ENCODE measurements at places on chromosomes 7 and 10. TPM values are rescaled to one million over a fixed set of nuclear protein-coding genes. Genes with fewer than 3 reads are reported as not detected.

The KIF11 gene
- polyA plus RNA-seq: 35.1 TPM

The NUTM2A gene
- polyA plus RNA-seq: 3.7 TPM

The ZNF503 gene
- 51.5 TPM for polyA plus RNA-seq

The GIMAP5 gene
- polyA plus RNA-seq: 6.9 TPM

The SFTPD gene
- 1.1 TPM for polyA plus RNA-seq

The CFAP43 gene
- polyA plus RNA-seq: 14.6 TPM

The SPDYE2 gene
- polyA plus RNA-seq: 1.1 TPM

The CHRM2 gene
- polyA plus RNA-seq: 3.2 TPM

The VPS26A gene
- 95.3 TPM for polyA plus RNA-seq

The OR9A2 gene
- not detected for polyA plus RNA-seq

The PPRC1 gene
- polyA plus RNA-seq: 31.6 TPM

The EPHB6 gene
- 21.0 TPM for polyA plus RNA-seq

The ANKRD30A gene
- polyA plus RNA-seq: not detected

The IDI2 gene
- polyA plus RNA-seq: not detected

The PAX2 gene
- 133 TPM for polyA plus RNA-seq

The MYOF gene
- 29.1 TPM for polyA plus RNA-seq

The EIF4H gene
- 283 TPM for polyA plus RNA-seq

The NOD1 gene
- polyA plus RNA-seq: 8.5 TPM

The CFTR gene
- polyA plus RNA-seq: 3.1 TPM

The PDE6C gene
- 0.28 TPM for polyA plus RNA-seq

The SMO gene
- polyA plus RNA-seq: 110 TPM

The CYP2C18 gene
- 0.46 TPM for polyA plus RNA-seq

The ATXN7L1 gene
- polyA plus RNA-seq: 10.5 TPM

The ERVW-1 gene
- 0.55 TPM for polyA plus RNA-seq

The WDR11 gene
- 65.5 TPM for polyA plus RNA-seq
